ENCODE measurements at places on chromosomes 7 and 10. TPM values are rescaled to one million over a fixed set of nuclear protein-coding genes. Genes with fewer than 3 reads are reported as not detected.

The CASTOR2 gene
- 7.5 TPM for total RNA-seq

The HDAC9 gene
- 21.7 TPM for total RNA-seq

The PSD gene
- total RNA-seq: 4.1 TPM

The OPN1SW gene
- not detected for total RNA-seq

The REPIN1 gene
- 209 TPM for total RNA-seq

The GALNT17 gene
- total RNA-seq: 2.8 TPM

The CTAGE4 gene
- total RNA-seq: 15.2 TPM

The SERPINE1 gene
- 1.8 TPM for total RNA-seq

The TET1 gene
- 0.64 TPM for total RNA-seq

The TMEM139 gene
- total RNA-seq: 21.8 TPM

The ZNF853 gene
- 2.9 TPM for total RNA-seq

The TUBB8 gene
- total RNA-seq: not detected

The ITPRID1 gene
- total RNA-seq: 1.2 TPM

The FAM237B gene
- not detected for total RNA-seq

The PITX3 gene
- total RNA-seq: not detected

The CAMK1D gene
- 42.5 TPM for total RNA-seq

The PSMA2 gene
- total RNA-seq: 73.0 TPM

The SFTPA1 gene
- total RNA-seq: not detected

The HPS6 gene
- 20.3 TPM for total RNA-seq

The TEX36 gene
- total RNA-seq: not detected

The ITIH5 gene
- 14.2 TPM for total RNA-seq

The MRLN gene
- total RNA-seq: not detected

The C10orf105 gene
- total RNA-seq: 0.08 TPM

The NUTM2B gene
- 1.3 TPM for total RNA-seq

The CAMK2B gene
- total RNA-seq: 0.61 TPM

The FGFR2 gene
- 39.2 TPM for total RNA-seq

The GPRIN2 gene
- 35.9 TPM for total RNA-seq

The SLC26A4 gene
- total RNA-seq: 0.24 TPM

The SPDYE11 gene
- total RNA-seq: not detected

The SLC26A5 gene
- total RNA-seq: not detected

Measured in left colon (tissue), 2 donors.